ENCODE measurements at places on chromosomes 6 and 20.

- DNase-seq, result no peak
Measured at GRCh38 chr20:33472868-33473435, 16.9 kb upstream of the CBFA2T2 start.

DNA sequence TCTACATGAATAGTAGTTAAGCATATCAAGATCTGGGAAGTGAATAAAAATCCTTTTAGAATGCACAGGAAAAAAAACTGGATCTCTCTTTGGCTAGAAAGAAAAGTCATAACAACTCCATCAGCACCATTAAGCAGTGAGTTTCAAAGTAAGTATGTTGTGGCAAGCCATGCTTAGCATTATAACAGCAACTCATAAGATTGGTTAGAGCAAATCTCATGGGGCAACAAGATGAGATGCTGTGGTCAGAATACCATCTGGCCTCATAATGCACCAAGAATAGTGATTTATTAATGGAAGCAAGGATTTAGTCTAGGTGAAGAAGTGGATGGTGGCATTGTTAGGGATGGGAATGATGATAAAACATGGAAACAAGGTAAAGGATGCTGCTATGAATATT is 159.4 kb downstream of the PHF3 start:
- no peak for DNase-seq

- DNase-seq, result no peak
Measured at GRCh38 chr20:19659448-19659847, 98.6 kb upstream of the RIN2 start.

DNA sequence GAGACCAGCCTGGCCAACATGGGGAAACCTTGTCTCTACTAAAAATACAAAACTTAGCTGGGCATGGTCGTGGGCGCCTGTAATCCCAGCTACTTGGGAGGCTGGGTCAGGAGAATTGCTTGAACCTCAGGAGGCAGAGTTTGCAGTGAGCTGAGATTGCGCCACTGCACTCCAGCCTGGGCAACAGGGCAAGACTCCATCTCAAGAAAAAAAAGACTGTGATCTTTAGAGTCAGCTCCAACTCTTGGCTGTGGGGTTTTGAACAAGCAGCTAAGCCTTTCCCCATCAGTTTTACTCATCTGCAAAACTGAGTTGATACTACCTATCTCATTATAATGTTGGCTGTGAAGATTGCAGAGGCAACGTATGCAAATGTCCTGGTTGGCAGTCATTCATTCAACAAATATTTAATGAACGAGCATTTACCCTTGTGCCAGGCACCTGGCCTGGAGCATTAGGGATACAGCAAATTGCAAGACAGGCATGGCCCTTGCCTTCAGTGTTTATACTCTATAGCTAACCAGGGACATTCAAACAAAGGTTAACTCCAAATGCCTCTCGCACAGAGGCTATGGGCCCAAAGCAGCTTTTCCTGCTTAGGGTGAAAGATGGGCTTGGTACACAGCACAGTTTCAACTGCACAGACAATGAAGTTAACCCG is 37.8 kb downstream of the ILRUN start:
- no peak for DNase-seq

- no peak for DNase-seq
Measured at GRCh38 chr6:111184827-111185532, 97.7 kb downstream of the SLC16A10 start.

- no peak for DNase-seq
Measured at GRCh38 chr6:149899926-149900619, 2.2 kb upstream of the RAET1E start.

- no peak for DNase-seq
Measured at GRCh38 chr6:158019416-158019815, 37.8 kb downstream of the SYNJ2 start.

DNA sequence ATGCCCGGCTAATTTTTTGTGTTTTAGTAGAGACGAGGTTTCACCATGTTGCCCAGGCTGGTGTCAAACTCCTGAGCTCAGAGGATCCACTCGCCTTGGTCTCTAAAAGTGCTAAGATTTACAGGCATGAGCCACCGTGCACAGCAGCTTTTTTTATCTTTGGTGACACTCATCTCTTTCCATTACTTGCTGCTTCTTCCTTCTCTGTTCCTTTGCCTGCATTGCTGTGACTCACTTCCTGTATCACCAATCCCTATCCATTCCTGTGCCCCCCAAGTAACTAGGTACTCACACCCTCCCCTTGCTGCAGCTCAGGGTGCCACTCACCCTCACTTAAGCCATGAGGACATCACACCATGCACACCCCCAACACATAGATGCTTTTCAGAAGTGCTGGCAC is 24.6 kb downstream of the KHDC1L start:
- no peak for DNase-seq

DNA sequence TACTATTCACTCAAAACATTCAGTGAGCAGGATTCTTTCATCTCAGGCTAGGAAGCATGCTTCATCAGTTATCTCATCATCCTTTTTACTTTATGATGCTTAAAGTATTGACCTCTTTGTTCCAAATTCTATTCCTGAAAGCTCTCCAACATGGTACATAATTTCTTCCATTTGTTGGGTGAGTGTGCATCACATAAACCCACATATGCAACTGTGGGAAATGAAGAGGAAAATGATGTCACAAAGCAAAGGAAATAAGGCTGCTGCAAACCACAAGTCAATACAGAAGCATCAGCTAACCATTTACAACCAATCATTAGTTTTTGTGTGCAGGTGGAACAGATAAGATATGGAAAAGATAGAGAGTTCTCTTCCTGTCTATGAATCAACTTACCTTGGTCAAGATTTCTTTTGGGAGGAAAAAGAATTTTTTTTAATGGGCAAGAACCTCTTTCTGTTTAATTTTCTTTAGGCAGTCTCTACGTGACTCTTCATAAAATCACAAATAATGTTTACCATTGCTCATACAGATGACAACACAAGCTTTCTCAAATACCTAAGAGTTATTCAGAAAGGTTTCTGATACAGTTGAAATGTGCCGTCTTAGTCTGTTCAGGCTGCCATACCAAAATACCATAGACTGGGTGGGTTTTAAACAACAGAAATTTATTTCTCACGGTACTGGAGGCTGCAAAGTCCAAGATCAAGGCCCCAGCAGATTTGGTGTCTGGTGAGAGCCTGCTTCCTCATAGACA is 259.9 kb downstream of the ADGRG6 start:
- no peak for DNase-seq

DNA sequence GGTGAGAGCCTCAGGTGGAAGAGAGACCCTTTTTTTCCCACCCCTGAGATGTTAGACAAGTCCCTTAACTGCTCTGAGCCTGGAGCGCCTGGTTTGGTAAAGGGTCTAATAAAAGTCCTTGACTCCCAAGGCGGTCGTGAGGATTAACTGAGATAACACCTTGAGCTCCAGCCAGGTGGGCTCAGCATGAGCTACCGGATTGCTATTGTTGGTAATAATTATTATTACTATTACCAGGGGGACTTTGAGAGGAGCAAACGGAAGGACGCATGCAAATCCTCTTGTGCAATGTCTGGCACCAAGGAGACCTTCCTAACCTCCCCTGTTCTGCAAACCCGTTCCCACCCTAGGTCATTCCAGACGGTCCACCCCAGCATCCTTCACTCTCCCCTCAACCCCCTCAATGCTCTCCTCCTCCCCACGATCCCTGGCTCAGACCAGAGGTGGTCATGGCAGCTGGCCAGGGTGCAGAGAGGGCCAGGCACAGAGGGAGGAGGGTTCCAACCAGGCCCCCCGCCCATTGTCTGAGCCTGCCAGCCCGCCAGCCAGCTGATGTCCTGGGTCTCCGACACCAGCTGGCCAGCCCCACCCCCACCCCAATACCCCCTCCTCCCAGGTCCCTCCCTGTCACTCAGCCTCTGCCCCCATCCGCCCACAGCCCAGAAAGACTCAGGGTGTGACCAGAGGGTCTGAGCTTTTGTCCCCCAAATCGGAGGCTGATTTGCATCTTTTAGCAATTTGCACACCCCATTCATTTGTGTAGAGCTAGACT is 14.3 kb upstream of the CBFA2T2 start:
- DNase-seq, result no peak

GRCh38 chr6:79864421-79864820 is 82.9 kb downstream of the ELOVL4 start:
- no peak for DNase-seq

DNA sequence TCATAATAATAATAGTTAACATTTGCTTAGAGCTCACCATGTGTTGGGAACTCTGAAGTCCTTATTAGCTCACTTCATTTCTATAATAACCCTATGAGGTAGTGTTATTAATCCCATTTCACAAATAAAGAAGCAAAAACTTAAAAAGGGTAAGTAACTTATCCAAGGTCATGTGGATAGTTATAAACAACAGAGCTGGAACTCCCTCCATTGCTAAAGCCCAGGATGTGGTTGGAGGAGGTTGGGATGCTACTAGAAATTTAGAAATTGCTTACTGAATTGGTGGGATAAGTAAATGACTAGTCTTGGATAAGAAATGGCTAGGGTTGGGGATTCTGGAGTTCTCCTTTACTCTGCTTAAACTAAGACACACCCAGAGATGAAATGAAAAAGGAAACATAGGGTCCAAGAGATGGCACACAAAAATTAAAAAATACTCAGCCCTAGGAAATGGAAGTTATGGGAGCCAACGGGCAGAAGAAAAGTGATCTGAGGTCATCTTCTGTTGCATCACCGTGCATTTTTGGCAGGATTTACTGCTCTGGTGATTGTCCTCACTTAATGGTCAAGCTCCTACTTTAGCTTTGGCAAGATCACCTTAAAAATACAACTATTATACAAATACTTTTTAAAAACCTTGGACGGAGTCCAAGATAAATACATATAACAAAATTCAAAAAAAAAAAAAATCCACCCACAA is 7.7 kb upstream of the CLIC5 start:
- DNase-seq, result no peak

- no peak for DNase-seq
Measured at GRCh38 chr6:156352861-156353260, 424.3 kb upstream of the ARID1B start.

DNA sequence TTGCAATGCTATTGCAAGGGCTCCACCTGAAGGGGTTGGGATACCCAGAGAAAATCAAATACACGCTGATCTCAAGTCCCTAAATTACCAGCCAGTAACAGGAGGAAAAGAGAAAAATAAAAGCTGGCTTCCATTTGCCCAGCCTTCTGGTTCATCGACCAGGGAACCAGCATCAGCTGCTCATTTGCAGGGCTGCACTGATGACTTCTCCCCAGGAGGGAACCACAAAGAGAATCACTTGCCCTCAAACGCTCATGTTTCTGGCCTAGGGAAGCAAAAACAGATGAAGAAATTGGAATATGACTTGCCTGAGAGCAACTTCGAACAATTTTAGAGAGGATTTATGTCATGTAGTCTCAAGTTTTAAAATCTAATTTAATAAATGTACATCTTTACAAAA is 119.7 kb downstream of the SH3BGRL2 start:
- DNase-seq, result no peak

DNA sequence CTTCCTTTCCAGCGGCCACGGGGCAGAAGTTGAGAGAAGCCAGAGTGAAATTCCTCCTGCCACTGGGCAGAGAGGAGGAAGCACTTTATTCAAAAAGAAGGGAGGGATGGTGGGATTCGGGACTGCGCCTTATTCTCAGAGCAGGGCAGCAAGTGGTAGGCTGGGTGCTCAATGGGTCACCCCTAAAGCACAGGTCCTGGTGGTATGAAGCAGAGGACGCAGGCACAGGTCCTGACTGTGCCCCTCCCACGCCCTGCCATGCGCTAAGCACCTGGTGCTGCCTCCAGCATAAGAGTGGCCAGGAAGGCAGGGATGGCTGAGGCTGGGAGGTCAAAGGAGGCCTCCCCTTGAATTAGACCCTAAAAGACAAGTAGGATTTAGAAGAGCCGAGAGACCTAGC is 4.9 kb upstream of the GRM4 start:
- DNase-seq, result no peak

GRCh38 chr6:89024456-89024855 is 56.1 kb upstream of the PNRC1 start:
- DNase-seq, result no peak

GRCh38 chr20:4295226-4295625 is 279.9 kb upstream of the RNF24 start:
- DNase-seq, result no peak

- no peak for DNase-seq
Measured at GRCh38 chr6:129754750-129755149, 44.8 kb upstream of the ARHGAP18 start.

DNA sequence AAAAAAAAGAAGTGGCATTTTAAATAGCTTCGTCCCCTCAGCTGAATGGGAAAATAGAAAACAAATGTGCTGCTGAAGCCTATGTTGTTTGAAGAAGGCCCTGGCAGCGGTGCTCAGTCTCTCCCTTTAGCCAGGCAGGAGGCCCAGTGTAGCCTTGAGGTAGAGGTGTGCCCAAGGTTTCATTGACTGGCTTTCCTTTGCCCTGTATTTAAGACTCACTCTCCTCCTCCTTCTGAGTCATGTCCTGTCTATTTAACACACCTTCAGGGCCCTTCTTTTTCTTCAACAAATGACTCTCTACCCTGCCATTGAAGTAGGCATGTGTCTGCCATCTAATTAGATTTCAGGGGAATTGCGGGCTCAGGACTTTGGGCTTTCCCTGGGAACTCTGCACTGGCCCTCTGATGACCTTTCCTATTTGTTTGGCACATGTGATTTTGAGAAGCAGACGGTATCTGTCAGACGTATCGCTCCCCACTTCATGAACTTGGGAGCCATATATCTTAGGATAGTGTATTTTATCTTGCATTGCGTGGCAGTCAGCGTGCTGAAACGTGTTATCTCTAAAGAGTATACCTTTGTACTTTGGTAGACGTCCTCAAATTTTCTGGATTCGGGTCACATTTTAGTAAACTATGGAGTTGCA is 4.3 kb downstream of the TJAP1 start:
- no peak for DNase-seq

DNA sequence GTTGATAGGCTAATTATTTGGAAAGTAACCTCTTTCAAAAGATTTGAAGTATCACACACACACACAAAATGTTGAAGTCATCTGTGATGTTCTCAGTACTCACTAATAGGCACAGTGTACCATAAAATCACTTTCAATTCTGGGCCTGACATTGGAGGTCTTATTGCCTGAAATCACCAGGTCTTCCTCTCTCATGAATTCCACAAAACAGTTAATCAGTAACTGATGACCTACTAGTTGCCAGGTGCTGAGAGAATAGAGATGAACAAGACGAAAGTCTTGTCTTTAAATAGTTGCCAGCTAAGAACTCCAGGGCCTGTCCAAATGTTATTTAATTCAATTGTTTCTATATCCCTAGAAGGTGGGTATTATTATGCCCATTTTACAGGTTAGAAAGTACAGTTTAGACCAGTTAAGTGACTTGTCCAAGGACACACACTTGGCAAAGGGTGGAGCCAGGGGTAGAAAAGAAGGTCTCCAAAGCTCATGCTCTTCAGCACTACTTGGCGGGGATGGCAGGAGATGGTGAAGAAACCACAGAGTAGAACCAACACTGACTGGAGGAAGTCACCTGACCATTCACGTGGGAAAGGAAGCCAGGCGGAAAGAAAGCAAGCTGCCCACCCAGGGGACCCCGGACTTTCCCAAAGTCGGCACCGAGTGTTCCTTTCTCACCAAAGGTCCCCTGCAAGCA is 116.4 kb downstream of the KIF6 start:
- no peak for DNase-seq

DNA sequence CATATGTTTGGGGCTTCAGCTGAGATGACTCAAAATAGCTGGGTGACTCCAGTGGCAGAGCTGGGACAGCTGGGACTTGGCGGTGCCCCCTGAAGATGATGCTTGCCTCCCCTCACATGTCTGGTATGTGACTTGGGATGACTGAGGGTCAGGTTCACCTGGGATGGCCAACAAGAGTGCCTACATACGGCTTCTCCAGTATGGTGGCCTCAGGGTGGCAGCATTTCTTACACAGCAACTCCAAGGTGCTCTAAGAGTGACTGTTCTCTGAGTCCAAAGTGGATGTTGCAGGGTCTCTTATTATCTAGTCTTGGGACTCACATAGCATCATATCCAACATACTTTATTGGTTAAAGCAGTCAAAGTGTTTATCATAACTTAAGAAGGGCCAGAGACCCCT is 87.8 kb upstream of the CENPW start:
- DNase-seq, result no peak
